Foreskin fibroblast (primary cell): ENCODE measurements at places on chromosomes 12 and 14.
A peak's percentile ranks its signal among the peaks of the same experiment; 100 is the strongest.

GRCh38 chr12:13937735-13938134, 43.7 kb downstream of the GRIN2B start:
- DNase-seq: no peak

DNA sequence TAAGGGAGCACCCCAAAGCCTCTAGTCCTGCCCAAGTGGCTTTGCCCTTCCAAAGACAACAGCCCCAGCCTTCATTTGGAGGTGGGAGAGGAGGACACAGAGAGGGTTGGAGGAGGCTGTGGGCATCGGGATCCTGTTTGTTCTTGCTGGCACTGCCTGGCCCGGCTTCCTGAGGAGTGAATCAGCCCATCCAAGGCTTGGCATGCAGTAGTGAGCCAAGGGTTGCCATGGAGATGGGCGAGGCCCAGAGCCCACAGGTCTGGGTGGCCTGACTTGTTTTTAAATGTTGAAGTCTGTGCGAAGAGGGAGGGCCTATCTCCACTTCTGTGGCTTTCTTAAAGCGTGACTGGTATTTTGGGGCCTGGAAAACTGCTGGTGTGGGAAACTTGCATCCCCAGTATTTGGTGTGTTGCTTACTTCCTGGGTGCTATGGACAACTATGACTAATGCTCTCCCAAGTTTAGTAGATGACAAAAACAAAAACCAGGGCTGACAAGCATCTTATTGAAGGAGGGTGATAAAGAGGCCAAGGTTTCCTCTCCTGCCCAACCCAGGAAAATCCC, 15.8 kb downstream of the CD9 start:
- DNase-seq: peak; percentile 80

DNA sequence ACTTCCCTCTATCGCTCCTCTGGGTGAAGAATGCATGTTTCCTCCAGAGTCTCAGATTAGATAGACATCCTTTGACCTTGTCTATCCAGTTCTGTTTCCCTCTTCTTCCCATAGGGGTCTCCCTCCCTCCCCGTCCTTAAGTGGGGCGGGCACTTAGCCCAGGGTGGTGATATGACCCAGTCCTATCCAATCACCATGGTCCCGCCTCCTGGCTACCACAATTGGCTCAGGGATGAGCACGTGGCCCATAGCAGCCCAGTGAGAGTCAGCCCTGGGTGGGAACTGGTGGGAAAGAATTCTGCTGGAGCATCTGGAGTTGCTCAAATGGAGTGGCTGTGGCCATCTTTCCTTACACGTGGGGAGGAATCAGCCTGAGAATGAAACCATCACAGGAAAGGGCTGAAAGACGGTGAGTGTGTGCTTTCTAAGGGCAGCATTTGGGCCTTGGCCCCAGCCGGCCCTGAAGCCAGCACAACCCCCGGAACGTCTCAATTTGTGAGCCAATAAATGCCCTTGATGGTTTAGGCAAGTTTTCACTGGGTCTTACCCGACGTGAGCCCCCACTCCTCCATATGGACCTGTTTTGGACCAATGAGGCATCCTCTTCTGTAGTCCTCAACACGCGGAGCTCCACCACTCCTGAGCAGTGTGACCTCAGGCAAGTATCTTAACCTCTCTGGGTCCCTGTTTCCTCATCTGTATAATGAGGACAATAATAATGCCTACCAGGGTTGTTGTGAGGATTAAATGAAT, 14.4 kb upstream of the MLXIP start:
- peak; percentile 97 for DNase-seq

GRCh38 chr14:29310757-29311156, 544.2 kb downstream of the FOXG1 start:
- peak; percentile 87 for DNase-seq

DNA sequence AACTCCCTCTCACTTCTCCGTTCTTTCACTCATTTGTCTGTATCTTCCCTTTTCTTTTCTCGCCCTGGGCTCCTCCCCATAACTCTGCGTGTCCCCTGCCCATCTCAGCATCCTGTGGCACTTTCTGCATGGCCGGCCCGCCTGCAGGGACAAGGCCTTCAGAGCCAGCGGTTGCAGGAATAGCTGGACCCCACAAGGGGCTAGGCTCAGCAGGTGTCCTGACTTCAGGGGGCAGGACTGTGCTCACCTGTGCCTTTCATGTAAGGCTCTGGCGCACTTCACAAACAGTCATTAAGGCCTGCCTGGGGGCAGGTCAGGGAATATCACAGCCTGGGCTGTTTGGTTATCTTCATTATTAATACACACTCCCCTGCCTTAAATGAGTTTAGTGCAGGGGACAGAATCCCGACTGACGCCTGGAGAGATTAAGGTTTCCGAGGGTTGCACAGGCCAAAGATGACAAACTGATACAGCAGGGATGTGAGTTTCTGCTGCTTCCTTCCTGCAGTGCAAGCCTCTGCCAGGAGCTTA, 768.8 kb upstream of the TBX3 start:
- no peak for DNase-seq

DNA sequence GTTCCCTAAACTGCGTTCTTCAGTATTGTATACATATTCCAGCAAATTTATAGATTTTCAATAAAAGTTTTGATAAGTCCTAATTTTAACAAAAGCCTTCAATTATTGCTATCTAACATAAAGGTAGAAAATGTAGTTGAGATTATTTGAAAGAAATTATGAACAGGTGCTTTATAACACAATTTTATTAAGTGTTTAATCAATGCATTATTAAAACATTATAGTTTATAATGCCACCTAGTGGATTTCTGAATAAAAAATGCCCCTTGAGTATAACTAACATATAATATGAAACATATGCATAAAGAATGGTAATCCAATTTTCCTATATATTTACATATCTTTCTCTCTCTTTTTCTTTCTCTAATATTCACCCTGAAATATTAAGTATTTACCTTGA, 515.3 kb downstream of the SLC6A15 start:
- no peak for DNase-seq

- DNase-seq: no peak
These were observed 242.1 kb upstream of the FOXN3 start for GRCh38 chr14:89658977-89659670.

DNA sequence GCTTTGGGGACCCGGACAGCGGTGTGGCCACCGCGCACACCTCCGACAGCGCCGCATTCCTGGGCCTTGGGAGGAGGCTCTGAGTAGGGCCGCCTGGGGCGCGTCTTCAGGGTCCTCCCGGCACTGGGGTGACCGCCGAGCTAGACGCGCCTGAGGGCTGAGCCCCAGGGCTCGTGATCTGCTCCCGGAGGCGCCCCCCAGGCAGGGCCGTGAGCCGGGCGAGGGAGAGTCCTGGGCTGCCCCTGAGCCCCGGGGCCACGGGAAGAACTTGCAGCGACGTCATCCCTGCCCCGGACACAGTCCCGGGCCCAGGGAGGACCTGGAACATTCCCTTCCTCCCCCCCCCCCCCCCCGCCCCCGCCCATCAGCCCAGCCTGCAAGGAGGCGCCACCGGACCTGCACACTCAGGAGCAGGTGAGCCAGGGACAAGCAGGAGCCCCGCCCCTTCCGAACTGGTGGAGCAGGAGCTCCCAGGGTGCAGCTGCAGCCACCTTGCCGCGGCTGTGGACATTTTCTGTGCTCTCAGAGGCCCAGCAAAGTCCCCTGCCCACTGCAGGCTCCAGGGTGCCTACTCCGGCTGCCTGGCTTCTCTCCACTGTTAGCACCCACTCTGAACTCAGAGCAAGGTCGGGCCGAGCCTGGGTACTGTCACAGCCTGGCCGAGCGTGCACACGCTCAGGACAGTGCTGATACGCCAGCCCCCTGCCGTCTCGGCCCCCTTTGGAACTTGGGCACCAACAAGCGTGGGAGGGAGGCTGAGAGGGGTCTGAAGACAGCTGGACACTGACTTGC, 50.7 kb downstream of the A2M start:
- DNase-seq: peak; percentile 58

- no peak for DNase-seq
These were observed 184.6 kb upstream of the TMEM260 start for GRCh38 chr14:56394826-56395530.

DNA sequence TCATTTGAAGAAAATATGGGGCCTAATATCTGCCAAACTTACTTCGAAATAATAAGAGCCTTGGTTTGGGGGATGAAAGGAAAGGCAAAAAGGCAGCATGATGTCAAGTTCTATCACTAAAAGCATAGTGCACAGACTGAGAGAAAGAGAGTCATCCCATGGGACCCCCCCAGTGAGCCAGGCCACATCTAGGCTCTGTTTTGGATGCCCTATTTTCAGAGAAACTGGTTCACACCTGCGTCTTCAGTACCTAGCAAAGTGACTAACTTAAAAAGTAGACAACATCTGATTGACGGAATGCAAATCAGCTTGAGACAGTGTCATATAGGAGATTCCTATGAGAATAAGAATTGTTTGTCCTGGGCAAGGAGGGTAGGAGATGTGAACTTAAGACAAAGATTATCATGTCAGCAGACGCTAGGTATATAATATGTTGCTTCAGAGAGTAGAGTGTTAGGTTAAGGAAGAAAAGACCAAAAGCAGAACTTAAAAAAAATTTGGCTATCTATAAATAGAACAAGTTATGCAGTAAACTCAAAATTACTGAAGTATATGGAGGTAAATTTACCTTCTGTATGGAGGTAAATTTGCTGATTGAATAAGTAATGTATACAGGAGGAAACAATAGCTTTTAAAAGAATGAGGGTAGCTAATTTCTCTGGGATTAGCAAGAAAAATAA, 148.2 kb downstream of the SLC41A2 start:
- DNase-seq: no peak

DNA sequence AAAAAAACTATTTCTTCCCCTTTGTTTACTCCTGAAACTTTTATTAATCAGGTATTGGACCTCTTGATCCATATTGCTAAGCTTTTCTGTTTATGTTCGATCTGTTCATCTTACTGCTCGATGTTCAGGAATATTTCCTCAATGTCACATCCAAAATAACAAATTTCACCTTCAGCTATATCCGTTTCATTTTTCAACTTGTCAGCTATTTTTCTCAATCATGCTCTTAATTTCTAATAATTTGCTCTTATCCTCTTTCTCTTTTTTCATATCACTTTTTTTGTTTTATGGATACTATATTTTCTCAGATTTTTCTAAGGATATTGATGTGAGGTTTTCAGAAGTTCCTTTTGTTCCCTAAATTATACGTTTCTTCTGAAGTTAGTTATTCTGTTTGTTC, 29.8 kb downstream of the SLC38A4 start:
- no peak for DNase-seq

DNA sequence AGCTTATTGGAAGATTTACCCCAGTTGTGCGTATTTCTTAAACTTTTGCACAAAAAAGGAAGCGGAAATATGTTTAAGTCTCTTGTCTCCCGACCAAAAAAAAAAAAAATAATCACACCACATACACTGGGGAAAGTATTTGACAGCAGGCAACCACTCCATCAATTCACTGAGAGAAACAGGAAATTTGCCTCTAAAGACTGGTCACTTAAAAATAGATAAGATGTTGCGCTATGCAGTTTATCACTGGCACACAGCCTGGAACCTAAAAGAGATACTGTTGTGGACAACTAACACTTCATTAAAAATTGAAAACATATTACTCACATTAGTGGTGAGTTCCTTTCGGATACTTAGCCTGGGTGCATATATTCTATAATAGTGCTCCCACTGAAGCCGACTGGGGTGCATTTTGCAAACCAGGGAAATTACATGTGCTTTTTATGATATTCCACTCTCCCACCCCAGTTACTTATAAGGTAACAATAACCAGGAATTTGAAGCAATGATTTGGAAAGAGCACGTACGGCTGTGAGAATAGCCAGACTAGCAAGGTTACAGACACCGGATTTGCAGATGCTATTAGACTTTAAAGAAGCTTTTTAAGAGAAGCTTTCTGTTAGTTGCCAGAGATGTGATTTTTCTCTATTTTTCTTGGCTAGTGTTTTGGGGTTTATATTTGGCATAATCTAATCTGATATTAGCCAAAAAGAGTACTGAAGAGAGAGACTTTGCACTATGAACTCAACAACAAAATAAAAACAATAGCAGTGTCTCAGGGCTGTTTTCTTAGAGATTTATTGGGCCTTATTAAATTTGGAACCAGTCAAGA, 311.5 kb downstream of the NOVA1 start:
- DNase-seq: peak; percentile 30

GRCh38 chr14:93395231-93395630, 35.5 kb upstream of the UNC79 start:
- no peak for DNase-seq

DNA sequence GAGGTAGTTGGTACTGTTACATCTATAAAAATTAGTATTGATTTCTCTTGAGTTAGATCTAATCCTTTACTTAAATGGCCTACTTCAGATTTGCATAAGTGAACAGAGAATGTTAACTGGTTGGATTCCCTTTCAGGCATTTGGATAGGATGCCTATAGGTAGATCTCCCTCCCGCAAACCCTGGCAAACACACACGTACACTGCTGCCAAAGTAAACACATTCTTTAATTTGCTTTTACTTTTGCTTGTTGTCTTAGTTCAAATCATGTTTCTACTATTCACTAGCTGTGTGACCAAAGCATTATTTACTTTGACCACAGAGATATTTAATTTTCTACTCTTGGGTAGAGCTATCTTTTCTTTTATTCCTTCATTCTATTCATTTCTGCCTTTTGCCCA, 936.1 kb upstream of the FBXO33 start:
- no peak for DNase-seq

- DNase-seq: no peak
These were observed 94.3 kb downstream of the LRRC74A start for GRCh38 chr14:76920331-76921087.

GRCh38 chr12:100154474-100155247, 12.0 kb upstream of the BLTP3B start:
- DNase-seq: peak; percentile 29

- peak; percentile 81 for DNase-seq
These were observed 32.3 kb downstream of the EFCAB11 start for GRCh38 chr14:89922031-89922907.

- peak; percentile 91 for DNase-seq
These were observed 117.5 kb downstream of the DYRK2 start for GRCh38 chr12:67765776-67766766.

DNA sequence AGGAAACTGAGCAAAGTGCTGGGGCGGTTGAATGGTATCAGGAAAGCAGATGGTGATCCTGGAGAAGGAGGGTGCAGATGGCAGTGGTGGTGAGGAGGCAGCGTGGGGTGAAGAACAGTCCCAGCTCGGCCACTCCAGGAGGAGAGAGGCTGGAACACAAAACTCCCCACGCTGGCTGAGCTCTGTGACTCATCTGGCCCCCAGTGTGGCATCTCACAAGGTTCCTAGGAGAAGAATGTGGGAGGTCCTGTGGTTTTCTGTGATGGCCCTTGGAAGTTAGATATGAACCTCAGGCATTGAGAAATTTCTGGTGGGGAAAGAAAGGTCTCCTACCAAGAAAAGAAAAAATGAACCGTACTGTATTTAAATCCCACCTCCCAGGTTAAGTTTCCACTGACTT, 8.0 kb upstream of the NRXN3 start:
- no peak for DNase-seq

- no peak for DNase-seq
These were observed 265.6 kb upstream of the RGS6 start for GRCh38 chr14:71666571-71667145.

DNA sequence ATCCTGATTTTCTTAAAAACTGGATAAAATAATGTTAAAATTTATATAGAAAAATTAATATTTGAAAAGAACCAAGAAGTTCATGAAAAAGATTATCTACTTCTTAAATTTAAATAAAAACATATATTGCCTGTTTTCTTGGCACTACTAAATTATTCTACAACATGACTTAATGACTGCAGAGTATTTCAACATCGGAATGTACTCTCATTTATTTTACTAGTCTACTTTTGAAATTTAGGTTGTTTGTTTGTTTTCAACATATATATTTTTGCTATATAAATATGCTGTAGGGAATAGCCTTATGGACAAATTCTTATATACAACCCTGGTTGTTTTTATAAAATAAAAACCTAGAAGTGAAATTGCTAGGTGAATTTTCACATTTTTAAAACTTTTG, 231.6 kb downstream of the RAD51B start:
- peak; percentile 9 for DNase-seq

GRCh38 chr12:114335607-114336006, 70.3 kb downstream of the TBX5 start:
- no peak for DNase-seq
